ENCODE measurements at places on chromosomes 2 and 18.

DNA sequence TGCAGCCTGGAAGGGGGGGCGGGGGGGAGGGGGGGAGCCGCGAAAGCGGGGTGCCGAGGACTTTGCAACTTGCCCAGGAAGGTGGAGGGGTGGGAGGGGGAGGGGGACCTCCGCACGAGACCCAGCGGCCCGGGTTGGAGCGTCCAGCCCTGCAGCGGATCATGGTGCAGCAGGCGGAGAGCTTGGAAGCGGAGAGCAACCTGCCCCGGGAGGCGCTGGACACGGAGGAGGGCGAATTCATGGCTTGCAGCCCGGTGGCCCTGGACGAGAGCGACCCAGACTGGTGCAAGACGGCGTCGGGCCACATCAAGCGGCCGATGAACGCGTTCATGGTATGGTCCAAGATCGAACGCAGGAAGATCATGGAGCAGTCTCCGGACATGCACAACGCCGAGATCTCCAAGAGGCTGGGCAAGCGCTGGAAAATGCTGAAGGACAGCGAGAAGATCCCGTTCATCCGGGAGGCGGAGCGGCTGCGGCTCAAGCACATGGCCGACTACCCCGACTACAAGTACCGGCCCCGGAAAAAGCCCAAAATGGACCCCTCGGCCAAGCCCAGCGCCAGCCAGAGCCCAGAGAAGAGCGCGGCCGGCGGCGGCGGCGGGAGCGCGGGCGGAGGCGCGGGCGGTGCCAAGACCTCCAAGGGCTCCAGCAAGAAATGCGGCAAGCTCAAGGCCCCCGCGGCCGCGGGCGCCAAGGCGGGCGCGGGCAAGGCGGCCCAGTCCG lies 540 bp downstream of the SOX11 start:
- DNase-seq, result no peak

GRCh38 chr18:62324917-62325805 lies at the start of gene TNFRSF11A:
TSS of gene TNFRSF11A (plus strand) at chr18:62325310. CDS start at chr18:62325353, 43 bp downstream.
- DNase-seq, result peak; percentile 68

DNA sequence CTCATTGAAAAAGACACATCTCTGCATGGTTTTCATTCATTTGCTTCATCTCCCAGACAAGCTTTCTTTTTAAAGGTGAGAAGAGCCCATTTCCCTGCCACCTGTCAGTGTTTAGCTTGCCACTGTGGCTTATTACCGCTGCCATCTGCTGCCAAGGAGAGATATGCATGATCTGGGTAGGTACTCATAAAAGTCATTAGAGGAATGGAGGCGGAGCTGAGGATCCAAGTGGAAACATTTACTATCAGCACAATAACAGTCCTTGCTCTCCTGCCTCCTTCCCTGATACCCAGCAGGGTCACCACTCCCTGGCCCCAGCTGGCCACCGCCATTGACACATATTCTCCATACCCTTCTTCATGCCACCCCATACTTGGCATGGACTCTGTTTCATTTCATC lies 390.4 kb downstream of the TSN start:
- DNase-seq, result no peak

- no peak for DNase-seq
These were observed 5.2 kb downstream of the DYSF start for GRCh38 chr2:71458413-71459083.

DNA sequence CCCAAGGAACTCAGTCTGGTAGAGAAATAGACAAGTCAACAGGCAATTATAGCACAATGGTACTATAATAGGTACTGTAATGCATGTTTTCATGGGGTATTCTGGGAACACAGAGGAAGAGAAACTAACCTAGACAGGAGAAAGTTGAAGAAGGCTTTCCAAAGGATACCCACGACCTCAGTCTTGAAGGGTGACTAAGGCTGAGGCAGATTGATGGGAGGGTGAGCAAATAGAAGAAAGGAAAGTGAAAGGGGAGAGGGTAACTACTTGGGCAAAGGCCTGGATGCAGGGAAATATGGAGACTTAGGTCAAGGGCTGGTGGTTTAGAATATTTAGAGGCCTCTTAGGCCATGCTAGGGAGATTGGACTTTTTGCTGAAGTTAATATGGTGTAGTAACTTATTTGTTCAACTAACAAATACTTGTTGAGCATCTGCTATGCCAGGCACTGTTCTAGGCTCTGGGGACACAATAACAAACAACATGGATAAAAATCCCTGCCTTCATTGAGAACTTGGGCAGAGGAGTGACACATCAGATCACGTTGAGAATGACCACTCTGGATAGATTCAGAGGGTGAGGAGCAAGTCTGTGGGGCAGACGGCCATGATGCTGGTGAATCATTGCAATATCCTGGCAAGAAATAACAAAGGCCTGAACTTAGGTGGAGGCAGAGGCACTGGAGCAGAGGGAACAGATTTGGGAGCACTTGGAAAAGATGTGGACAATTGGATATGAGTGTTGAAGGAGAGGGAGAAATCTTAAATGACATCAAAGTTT lies 56.4 kb downstream of the PLB1 start:
- DNase-seq, result no peak

DNA sequence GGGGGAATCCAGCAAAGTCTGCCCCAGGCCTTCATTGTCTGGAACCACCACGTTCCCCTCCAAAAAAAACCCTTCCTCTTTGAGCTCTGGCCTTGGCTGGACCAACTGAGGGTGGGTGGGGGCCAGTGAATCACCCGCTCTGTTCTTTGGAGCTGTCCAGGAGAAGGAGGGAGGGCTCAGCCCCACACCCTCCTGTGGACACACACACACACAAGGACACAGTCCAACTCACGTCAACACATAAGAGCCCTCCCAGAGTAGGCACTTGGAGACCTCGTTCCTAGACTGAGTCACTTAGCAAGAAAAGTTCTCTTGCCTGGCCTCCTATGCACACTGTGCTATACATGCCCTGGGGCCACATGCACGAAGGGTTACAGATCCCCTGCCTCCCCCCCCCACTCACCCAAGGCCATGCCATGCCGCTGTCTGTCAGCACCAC lies 1.2 kb upstream of the TNS1 start:
- DNase-seq, result no peak

DNA sequence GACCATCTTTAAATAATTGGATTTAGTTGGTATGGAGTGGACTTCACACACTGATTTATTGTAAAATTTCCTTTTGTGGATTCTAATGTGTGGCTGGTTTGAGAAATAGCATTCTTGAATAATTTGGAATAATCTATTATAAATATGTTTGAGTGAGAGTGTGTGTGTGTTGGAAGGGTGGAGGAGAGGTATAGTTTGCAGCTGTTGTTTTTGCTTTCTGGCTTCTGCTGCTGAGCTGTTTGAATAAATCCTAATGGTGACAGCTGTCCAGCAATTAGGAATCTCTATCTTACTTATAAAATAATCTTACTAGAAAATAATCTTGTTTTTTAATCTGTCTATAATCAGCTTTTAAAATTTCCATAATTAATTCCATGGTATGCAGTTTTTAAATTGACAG lies 1283.0 kb upstream of the CDH2 start:
- DNase-seq, result no peak

DNA sequence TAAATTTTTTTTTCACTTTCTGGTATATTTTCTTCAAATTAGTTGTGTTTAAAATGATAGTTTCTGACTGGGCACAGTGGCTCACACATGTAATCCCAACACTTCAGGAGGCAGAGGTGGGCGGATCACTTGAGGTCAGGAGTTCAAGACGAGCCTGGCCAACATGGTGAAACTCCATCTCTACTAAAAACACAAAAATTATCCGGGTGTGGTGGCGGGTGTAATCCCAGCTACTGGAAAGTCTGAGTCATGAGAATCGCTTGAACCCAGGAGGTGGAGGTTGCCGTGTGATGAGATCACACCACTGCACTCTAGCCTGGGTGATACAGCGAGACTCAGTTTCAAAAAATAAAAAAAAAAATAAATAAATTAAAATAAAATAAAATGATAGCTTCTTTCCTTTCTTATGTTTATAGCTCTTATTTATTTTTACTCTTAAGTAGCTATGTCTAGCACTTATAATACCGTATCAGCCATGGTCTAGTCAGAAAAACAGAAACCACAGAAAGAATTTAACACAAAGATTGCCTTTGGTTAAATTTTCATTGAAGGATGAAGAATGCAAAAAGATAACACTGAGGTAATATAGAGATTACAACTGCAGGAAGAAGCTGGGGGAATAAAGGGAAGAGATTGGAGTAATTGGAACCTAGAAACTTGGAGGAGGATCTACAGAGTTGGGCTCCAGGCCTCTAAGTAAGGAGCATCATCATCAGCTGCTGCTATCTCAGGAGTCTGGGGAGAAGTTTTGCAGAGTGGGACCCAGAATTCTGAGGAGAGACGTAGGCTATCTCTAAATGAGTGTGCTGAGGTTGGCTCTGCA lies 54.7 kb upstream of the MBOAT2 start:
- DNase-seq, result no peak

DNA sequence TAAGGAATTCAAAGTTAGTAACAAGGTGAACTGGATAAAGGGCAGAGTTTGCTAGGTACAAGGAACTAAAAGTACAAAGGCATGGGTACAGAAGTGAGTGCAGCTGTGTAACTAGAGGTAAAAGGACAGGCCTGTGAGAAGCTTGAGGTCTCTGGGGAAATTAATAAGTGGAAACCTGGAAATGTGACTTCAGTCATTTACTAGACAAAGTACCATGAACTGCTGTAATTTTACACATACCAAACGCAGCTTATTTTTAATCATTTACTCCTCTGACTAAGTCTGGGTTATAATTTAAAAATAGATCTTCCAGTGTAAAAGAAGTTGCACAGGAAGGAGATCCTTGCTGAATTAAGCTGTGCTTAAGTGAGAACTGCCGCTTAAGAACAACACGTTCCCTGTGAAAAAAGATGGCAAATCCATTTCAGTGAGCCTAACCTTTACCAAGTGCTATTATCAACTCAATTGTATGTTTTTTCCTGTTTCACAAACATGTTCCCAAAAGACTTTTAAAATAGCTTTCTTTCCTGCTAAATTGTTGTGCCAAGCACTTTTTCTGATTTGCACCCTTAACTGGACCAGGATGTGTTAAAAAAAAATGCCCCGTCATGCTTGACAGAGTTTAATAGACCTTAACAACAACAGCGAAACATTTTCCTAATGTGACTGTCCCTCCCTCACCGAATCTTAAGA lies 44.3 kb downstream of the CALCRL start:
- no peak for DNase-seq

GRCh38 chr2:166675553-166675952 lies 181.5 kb upstream of the SCN7A start:
- no peak for DNase-seq

- no peak for DNase-seq
These were observed 38.8 kb upstream of the VIT start for GRCh38 chr2:36657703-36658102.
